SK-N-SH (cell line): ENCODE measurements at places on chromosomes 5 and 9. TPM values are rescaled to one million over a fixed set of nuclear protein-coding genes. Genes with fewer than 3 reads are reported as not detected.

GRCh38 chr9:90287567-90288274 lies 354.9 kb downstream of the DIRAS2 start:
- DNase-seq = no peak

DNA sequence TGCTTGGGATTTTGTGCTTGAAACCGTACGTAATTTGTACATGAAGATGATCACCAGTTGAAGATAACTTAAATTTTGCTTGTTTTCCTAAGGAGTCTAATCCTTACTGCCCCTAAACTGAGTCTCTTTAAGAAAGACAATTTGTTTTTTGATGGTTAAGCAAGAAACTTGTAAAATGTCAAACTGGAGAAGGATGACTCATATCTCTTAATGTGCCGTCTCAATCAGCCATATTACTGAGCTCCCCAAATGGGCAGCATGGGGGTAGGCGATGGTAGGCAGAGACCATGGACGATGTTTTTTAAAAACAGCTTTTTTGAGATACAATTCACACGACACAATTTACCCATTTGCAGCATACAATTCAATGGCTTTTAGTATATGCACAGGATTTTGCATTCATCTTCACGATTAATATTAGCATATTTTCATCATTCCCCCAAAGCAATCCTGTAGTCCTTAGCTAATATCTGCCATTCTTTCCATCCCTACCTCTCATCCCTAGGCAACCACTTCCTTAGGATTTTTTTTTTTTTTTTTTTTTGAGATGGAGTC lies 14.3 kb downstream of the ARHGAP26 start:
- DNase-seq = no peak

Gene ZNF879
- polyA plus RNA-seq = 0.44 and 0.93 TPM in 2 replicates

DNA sequence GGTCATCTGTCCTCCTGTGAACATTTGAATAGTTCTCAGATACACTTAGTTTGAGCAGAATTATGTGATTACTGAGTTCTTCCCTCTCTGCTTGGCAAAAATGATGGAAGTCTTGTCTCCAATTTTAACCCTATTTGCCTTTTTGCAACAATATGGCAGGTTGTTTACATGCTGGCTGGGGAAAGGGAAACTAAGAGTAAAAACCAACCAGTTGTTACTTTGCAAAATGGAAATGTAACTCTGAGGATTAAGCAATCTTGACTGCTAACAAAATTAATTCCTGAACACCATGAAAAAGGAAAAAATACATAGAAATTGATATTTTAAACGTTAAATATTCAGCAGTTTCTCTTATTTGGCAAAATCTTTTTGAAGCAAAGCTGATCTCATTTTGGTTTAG lies 11.1 kb downstream of the SIT1 start:
- DNase-seq = no peak

DNA sequence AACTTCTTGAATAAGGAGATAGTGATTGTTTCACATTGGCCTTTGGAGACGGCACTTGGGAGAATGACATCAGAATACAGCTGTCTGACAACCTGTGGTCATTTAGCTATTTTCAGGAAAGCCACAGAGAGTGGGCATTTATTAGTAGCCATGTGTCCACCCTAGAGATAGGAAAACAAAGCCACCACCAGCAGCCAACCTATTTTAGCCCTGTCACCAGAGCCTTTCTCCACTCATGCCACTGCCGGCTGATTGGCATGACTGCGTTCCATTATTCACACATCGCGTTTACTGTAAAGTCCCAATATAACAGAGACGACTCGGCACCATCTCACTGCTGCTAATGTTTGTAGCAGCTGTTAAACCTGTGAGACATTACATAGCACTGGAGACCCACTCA lies 330.1 kb downstream of the NDUFS4 start:
- DNase-seq = no peak

DNA sequence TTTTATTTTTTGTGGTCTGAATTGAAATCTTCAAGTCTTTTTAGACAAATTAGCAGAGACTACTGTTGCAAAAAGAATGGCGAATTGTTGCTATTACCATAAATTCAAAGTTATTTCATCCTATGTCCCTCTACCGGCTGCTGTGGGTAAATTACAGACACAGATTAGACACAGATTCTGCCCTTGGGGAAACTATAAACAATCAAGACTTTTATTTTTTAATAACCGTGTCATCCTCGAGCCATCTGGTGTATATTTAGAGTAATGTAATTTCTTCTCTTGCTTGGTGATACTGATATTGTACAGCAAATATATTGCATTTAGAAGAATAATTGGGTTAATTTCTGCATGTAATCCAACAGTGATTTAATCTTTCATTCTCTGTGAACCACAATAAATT lies 228.0 kb upstream of the ADAMTSL1 start:
- DNase-seq = peak; percentile 52

Gene TAF11L13
- polyA plus RNA-seq = not detected in 2 replicates
